ENCODE measurements at places on chromosomes 7 and 10.
A peak's percentile ranks its signal among the peaks of the same experiment; 100 is the strongest.

GRCh38 chr10:13276749-13277365 is 23.0 kb downstream of the PHYH start:
- peak; percentile 17 for DNase-seq

DNA sequence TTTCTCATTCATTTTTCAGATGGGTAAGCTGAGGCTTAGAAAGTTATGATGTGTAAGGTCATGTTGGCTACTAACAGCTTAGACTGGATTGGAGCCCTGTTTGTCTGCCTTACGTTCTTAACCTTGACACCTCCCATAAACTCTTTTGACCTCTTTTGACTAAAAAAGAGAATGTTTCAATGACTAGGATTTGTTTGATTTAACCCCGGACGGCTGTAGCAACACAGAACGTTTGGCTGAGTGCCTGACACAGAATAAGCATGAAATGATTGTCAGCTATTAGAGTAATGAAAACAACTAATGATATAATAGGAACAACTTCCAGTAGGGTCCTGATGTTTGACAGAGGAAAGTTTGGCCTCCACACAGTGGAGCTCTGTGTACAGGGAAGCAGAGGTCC is 83.3 kb upstream of the PDZD8 start:
- no peak for DNase-seq

- no peak for DNase-seq
These were observed 80.4 kb downstream of the HIP1 start for GRCh38 chr7:75658369-75658768.

DNA sequence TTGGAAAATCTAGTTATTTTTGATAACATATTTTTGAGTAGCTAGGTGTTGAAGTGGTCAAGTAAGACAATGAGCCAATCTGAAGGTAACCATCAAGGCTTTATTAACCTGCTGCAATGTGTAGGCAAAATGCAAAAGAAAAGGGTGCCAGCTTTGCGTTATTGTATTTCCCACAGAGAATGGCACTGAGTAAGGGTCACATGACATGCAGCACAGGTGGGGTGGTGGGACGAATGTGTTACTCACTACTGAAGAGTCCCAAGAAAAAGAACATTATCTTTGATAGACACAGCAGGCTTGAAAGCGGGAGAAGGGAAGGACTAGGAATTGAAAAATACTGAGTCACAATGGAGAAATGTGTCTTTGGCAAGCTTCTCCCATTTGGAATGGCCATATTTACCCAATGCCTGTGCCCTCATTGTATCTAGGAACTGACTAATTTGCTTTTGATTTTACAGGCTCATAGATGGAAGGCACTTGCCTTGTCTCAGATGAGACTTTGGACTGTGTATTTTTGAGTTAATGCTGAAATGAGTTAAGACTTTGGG is 898.6 kb upstream of the POT1 start:
- DNase-seq: no peak
